ENCODE measurements at places on chromosomes 7 and 10.

DNA sequence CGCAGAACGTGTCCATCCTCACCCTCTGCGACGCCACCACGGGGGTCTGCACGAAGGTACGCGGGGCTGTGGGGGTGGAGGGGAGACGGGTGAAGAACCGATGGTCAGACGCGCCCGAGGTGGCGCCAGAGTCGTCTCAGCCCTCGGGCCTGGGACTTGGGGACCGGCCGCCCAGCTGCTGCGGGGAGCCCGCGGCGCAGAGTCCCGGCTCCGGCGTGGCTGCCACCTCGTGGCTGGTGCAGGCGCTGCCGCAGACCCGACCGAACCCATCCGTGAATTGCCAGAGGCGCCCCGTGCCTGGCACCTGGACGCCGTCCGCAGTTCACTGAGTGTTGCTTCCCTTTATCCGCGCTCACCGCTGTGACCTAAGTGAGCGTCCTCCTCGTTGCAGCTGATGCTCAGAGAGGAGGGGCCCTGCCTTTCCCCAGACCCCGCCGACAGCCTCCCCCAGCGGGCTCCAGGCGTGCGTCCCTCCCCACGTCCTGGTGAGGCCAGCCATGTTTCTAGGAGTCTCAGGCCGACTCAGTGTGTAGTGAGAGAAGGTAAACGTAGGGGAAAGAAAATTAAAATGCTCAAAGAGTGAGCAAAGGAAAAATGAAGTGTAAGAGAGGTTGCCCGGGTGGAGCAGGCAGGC, 208.7 kb downstream of the PAXIP1 start:
- DNase-seq: no peak

DNA sequence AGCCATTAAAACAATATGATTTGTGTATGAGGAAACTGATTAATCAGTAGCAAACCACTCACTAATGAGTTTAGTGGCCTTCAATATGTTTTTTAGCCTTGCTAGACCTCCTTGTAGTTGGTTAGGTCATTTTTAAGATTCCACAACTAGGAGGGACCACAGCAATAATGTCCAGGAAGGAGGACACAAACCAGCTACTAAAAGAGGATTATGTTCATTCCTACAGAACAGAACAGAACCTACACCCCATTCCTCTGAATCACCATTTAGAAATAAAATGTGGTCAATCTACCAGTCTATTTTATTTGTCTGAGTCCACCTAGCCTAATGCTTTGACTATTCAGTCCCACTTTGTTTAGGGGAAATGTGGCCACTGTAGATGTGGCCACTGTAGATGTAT, 226.3 kb downstream of the GLI3 start:
- no peak for DNase-seq

- no peak for DNase-seq
Measured at GRCh38 chr10:121865554-121865953, 62.3 kb downstream of the ATE1 start.

DNA sequence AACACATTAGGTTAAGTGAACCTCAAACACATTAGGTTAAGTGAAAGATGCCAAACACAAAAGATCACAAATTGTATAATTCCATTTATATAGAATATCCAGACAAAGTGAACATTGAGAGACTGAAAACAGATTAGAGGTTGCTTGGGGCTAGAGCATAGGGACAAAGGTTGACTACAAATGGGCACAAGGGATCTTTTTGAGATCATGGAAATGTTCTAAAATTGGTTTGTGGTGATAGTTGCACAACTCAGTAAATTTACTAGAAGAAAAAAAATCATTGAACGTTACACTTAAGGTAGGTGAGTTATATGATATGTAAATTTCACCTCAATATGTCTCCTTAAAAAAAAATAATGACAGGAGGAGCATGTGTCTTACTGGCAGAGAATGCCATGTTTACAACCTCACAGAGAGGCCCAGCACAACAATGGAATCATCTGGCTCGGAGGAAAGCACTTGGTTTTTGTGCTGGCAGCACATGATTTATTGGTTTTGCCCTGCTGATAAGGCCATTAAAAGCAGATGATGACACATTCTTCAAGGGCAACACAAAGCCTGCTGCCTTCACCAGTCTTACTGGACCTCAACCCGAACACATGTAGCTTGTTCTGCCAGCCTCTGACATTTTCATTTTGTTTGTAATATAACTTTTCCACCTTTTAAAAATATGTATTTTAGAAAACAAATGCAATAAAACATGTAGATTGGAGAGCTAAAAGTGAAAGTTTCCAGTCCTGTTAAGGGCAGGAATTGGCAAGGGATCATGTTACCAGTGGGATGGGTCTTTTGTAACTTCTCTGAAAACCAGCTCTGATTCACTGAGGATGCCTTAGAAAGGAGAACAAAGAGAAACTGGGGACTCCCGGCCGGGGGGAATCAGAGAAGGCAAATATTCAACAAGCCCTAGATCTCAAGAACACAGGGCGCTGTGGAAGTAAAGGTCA, 11.9 kb upstream of the LMOD2 start:
- DNase-seq: no peak

DNA sequence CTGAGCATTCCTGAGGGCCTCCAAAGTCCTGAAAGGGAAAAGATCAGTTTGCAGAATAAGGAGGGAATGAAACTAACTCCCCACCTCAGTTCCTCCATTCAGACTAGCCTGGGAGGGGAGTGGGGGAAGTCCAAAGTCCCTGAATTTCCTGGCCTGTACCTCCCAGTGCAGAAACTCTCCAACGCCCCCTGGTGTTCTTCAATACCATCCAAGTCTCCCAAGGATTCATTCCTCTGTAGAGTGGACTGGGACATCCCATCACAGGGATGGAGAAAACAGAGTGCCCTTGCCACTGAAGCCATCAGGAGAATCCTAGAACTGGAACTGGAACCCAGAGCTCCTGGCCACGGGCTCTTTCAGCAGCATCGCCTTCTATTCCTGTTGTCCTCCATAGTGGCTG, 1.6 kb upstream of the COL13A1 start:
- no peak for DNase-seq

DNA sequence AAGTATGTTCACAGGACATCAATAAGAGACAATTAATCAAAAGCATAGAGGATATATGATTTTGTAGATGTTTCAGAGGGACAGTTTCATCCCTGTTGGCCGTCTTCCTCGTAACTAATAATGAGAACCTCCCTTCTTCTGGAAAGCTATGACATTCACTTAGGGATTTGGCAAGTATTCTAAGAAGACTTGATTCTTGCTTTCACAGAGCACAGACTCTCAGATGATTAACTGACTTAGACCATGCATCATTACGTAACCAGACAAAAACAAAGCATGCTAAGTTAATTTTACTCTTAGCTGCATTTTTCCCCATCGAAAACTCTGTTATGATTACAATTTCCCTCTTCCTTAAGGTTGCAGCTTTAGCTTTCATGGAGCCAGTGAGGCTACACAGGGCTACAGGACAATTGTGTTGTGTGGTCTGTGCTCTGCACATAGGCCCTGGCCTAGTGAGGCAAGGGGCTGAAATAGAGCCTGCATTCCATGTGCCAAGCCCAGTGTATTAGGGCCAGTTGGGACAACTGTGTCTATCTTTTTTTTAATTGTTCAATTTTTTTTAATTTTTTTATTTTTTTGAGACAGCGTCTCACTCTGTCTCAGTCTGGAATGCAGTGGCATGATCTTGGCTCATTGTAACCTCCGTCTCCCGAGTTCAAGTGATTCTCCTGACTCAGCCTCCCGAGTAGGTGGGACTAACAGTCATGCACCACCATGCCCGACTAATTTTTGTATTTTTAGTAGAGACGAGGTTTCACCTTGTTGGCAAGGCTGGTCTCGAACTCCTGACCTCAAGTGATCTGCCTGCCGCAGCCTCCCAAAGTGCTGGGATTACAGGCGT, 105.3 kb downstream of the PLXDC2 start:
- DNase-seq: no peak
